ENCODE measurements at places on chromosomes 12 and 14.
A peak's percentile ranks its signal among the peaks of the same experiment; 100 is the strongest.

- DNase-seq = no peak
- H3K27ac ChIP-seq = no peak overlapping the region
- peaks cover 13% of the 10 kb centered on the region for H3K36me3 ChIP-seq
- H3K27me3 ChIP-seq = no peaks in the 10 kb centered on the region
Observed at GRCh38 chr12:1474574-1475153, 119.7 kb downstream of the FBXL14 start.

DNA sequence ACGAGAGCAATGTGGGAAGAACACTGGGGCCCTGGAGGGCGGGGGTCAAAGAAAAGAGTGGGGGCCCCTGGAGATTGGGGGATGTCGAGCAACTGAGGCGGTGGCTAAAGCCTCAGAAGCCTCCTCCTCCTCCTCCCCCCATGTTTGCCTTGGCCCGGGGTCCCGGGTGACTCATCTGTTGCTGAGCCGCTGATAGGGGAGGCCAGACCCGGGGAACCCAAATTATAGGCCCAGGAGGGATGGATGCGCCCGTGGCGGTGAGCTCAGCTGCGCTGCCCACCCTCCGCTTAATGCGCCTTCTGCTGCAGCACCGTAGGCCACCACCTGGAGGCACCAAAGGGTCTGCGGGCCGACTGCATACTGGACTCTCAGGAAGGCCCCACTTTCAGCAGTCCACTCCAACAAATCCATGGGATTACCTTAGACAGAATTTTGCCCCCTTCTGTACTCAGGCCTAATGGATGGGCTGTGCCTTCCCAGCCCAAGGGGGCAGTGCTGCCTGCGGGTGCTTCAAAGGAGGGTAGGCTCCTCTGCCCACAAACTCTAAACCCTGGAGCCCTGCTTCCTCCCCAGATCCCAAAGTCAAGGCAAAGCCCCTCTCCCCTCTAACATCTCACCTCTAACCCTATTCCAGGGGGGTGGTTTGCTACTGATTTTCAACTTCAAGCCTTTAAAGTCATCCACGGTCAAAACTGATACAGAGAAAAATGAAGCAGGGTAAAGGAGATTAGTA lies 2.6 kb upstream of the WNT10B start:
- H3K4me1 ChIP-seq = peaks cover 65% of the 10 kb centered on the region
- H3K36me3 ChIP-seq = no peaks in the 10 kb centered on the region
- H3K27me3 ChIP-seq = peaks cover 78% of the 10 kb centered on the region
- H3K4me3 ChIP-seq = no peak overlapping the region
- no peak overlapping the region for H3K27ac ChIP-seq
- DNase-seq = no peak

DNA sequence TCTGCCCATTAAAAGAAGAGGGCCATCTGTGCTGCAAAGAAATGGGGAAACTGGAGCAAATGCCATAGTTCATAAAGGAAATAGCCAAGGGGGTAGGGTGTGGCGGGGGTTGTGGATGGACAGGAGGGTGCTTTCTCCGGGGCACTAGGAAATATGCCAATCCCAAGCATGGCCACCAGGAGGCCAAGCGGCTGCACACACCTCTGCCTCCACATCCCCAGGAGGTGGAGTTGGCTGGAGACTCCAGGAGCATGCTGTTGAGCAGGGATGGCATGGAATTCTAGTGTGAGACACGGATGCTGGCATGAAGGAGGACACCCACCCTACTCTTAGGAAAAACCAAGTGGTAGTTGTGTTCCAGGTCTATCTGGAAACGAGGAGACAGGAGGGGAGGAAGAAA lies 25.2 kb downstream of the NID2 start:
- H3K27me3 ChIP-seq = peaks cover 7% of the 10 kb centered on the region
- H3K27ac ChIP-seq = no peak overlapping the region
- no peak overlapping the region for H3K4me3 ChIP-seq
- DNase-seq = peak; percentile 6

- no peak for DNase-seq
- H3K27me3 ChIP-seq = no peaks in the 10 kb centered on the region
Observed at GRCh38 chr12:27001663-27002062, 12.5 kb downstream of the TM7SF3 start.

- peak; percentile 81 for DNase-seq
- peaks cover 28% of the 10 kb centered on the region for H3K4me1 ChIP-seq
- H3K27me3 ChIP-seq = no peaks in the 10 kb centered on the region
- H3K27ac ChIP-seq = no peak overlapping the region
Observed at GRCh38 chr14:21092273-21093011, 6.0 kb downstream of the ZNF219 start.

DNA sequence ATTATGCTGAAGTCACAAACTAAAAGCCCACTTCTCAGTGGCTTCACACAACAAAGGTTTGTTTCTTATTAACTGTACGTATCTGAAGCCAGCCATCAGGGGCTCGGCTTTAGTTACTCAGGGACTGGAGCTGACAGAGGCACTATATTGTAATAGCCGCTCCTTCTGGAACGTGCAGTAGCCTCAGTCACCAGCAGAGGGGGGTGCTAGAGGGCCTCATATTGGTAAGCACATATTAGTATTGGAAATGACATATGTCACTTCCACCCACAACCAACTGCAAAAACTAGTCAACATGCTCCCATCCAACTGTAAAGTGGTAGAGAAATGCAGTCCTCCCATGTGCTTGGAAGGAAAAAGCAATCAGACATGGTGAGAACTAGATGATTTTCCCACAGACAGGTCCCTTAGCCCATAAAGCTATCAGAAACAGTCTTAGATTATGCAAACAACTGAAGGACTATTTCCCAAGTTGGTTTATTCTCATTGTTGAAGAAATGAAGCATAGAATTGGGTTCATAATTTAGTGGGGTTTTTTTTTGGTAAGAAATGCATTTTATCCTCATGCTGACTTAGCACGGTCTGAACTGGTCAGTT lies 183.6 kb upstream of the G2E3 start:
- H3K36me3 ChIP-seq = no peaks in the 10 kb centered on the region
- no peaks in the 10 kb centered on the region for H3K4me1 ChIP-seq
- DNase-seq = peak; percentile 35
- no peak overlapping the region for H3K27ac ChIP-seq
- H3K27me3 ChIP-seq = peaks cover 27% of the 10 kb centered on the region

- H3K4me3 ChIP-seq = no peak overlapping the region
- peaks cover 7% of the 10 kb centered on the region for H3K4me1 ChIP-seq
- no peak for DNase-seq
- H3K27me3 ChIP-seq = peaks cover 17% of the 10 kb centered on the region
- no peak overlapping the region for H3K27ac ChIP-seq
- H3K36me3 ChIP-seq = no peaks in the 10 kb centered on the region
Observed at GRCh38 chr14:24534286-24534685, 26.2 kb upstream of the CMA1 start.

GRCh38 chr12:83186419-83186818 lies 499.7 kb downstream of the TMTC2 start:
- H3K27ac ChIP-seq = no peak overlapping the region
- DNase-seq = no peak
- no peak overlapping the region for H3K4me3 ChIP-seq
- no peaks in the 10 kb centered on the region for H3K36me3 ChIP-seq
- no peaks in the 10 kb centered on the region for H3K27me3 ChIP-seq

DNA sequence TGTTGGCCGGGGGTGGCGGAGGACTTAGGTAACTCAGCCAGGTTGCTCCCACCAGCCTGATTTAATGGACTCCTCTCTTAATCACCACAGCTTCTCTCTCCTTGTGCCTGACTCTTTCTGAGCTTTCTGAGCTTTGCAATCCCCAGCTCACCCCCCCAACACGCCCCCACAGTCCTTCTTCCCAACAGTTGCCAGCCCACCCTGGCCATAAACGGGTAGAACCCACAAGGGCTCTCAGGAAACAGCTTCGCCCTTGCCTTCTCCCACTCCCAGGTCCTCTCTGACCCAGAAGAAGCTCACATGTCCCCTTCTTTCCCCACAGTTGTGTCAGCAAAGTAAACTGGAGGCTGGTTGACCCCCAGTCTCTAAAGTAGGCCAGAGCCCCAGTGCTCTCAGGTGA lies 32.9 kb downstream of the ZFP36L1 start:
- no peak for DNase-seq
- H3K27ac ChIP-seq = no peak overlapping the region
- no peaks in the 10 kb centered on the region for H3K27me3 ChIP-seq

GRCh38 chr12:50981319-50982239 lies 29.2 kb downstream of the HIGD1C start:
- H3K36me3 ChIP-seq = peaks cover 29% of the 10 kb centered on the region
- peaks cover 3% of the 10 kb centered on the region for H3K4me1 ChIP-seq

DNA sequence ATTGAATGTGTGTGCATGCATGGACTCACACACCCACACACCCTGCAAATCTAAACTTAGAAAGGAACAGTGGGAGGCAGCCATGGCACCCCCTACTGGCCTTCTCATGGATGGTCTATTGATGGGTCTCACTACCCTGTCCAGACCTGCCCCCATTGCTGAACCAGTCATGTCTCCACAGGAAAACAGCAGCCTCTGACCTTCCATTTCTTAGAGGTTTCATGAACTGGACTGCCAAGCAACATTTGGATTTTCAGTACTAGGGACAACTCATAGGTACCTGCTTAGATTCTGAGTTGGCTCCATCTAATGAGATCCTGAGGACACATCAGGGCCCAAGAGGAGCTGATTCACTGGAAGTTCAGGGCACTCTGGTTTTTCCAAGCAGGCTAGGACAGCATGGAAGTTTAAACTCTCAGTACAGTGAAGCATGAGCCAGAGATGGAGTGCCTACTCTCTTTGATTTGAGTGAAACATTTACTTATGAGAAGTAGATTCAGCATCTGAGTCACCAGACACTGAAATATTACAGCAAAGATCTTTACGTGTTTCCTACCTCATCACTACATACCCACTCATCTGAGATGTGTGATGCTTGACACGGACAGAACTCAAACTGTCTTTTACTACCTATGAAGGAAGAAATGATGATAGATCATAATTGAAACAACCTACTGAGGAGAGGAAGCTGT lies 98.9 kb upstream of the PLEKHG7 start:
- H3K27me3 ChIP-seq = no peaks in the 10 kb centered on the region
- peaks cover 17% of the 10 kb centered on the region for H3K36me3 ChIP-seq

- H3K4me1 ChIP-seq = peaks cover 4% of the 10 kb centered on the region
- H3K27me3 ChIP-seq = no peaks in the 10 kb centered on the region
- no peak overlapping the region for H3K4me3 ChIP-seq
Observed at GRCh38 chr12:121875582-121875981, 13.0 kb upstream of the PSMD9 start.

DNA sequence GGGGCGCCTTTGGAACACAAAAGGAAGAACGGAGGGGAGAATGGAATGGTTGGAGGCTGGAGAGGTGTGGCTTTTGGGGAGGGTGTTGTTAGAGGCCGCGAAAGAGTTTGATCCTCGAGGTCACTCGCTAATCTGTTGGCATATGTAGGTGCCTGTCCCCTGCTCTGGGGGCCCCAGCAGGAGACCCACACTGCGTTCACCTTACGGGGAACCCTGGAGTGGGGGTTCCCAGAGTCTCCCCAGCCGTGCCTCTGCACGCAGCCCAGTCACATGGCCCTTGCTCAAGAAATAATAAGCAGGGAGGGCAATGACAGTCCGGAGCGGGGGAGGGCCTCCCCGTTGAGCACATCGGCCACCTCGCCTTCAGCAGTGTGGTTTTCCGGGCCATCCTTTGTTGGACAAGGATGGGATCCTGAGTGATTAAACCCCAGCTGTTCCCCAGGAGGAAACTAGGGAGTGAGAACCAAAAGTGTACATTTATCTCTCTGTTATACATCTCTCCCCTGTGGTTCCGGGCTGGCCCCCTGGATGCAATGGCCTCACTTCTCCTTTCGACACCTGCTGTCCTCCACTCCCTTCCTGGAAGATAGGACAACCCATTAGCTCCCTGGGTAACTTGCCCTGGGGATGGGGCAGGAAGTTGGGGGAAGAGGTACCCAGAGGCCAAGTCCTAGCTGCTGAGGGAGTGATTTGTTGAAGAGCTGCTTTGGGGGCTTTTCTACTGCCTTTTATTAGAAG lies 1.3 kb downstream of the PLEKHG3 start:
- H3K4me3 ChIP-seq = peak overlapping the region; percentile 76
- H3K4me1 ChIP-seq = peaks cover 35% of the 10 kb centered on the region
- peaks cover 56% of the 10 kb centered on the region for H3K27me3 ChIP-seq
- no peaks in the 10 kb centered on the region for H3K36me3 ChIP-seq
- H3K27ac ChIP-seq = no peak overlapping the region

DNA sequence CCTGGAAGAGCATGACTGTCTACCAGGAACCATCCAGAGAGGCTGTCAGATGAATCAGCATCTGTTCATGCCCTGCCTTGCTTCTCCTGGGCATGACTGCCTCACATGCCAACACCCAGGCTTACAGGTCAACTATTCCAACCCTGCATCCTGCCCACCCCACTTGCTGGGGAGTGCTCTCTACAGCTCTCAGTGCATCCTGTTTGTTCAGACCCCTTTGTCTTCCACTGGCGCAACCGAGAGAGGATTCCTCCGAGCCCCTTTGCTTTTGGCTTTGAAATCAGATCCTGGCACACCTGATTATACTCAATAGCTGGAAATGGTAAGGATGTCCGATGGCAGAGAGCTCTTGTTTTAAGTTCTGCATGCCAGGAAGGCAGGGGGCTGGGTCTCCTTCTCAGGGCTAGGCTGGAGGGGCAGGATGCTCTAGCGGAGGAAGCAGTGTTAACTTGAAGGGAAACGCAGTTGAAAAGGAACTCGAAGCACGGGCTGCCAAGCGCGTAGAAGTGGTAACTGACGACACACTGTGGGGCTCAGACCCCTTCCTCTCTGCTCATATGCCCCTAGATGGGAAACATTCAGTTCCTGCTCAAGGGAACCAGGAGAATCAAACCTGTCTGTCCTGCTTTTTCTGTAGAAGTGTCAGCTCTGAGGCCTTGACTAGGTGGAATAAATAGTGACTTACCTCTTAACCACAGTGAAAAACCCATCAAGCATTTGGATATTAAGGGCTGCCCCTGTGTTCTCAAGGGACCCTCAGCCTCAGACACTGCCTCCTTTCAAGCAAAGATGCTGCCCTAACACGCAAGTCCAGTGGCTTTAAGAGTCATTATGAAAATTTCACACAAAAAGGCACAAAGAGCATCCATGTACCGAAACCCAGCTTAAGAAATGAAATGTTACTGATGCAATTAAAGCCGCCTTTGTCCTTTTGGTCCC lies 297.5 kb downstream of the ZFP36L1 start:
- H3K4me1 ChIP-seq = peaks cover 71% of the 10 kb centered on the region
- DNase-seq = peak; percentile 83
- peak overlapping the region; percentile 96 for H3K27ac ChIP-seq
- peak overlapping the region; percentile 42 for H3K4me3 ChIP-seq
- no peaks in the 10 kb centered on the region for H3K27me3 ChIP-seq

DNA sequence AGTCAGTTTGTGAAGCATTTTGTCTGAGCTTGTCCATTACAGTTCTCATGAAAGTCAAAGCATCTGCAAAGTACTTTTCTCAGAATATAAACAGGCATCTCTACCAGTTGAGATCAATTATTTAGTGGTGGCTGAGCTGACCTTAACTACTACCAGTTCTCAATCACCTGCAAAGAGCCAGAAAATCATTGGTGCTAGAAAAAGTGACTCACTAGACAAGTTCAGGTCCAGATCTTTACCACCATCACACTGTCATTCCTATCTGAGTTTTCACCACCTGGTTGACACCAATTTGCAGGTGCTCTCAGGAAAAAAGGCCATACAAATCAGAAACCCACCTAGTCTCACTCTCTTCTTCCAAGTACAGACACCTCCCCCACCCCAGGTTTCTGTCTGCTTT lies 33.3 kb downstream of the ITPR2 start:
- H3K27me3 ChIP-seq = no peaks in the 10 kb centered on the region
- no peak for DNase-seq
- peaks cover 12% of the 10 kb centered on the region for H3K36me3 ChIP-seq
- no peak overlapping the region for H3K4me3 ChIP-seq
